ENCODE measurements at places on chromosomes 16 and 17.

DNA sequence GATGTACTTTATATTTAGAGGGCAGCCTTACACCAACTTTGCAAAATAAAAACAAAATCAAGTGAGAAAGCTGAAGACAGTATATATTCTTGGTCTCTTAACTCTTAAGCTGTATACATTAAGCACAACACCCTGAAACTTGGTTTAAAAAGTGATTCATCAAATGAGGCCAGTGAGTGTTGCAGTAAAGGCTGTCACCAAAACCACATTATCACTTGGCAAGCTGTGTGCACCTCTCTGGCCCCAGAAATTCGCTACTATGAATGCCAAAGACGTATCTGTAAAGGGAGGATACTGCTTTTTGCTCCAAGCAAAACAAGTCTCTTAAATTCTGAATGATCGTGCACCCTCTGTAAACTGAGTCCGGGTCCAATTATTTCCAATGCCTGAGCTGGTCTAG lies 163.9 kb downstream of the ZFHX3 start:
- no peak for DNase-seq

DNA sequence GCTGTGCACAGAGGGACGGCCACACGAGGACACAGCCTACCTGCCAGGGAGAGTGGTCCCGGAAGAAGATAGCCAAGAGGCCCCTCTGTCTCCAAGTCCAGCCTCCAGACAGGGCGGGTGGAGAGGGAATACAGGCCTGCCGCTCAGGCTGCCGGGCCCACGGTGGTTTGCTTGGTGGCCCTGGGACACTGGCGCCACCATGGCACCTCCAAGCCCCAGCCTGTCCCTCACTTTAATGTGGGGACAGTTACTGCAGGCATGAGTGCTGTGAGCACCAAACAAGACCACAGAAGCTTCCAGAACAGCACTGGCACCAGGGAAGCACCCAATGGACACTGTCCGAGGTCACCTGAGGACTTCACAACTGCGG lies 22.0 kb upstream of the CHMP6 start:
- no peak for DNase-seq

DNA sequence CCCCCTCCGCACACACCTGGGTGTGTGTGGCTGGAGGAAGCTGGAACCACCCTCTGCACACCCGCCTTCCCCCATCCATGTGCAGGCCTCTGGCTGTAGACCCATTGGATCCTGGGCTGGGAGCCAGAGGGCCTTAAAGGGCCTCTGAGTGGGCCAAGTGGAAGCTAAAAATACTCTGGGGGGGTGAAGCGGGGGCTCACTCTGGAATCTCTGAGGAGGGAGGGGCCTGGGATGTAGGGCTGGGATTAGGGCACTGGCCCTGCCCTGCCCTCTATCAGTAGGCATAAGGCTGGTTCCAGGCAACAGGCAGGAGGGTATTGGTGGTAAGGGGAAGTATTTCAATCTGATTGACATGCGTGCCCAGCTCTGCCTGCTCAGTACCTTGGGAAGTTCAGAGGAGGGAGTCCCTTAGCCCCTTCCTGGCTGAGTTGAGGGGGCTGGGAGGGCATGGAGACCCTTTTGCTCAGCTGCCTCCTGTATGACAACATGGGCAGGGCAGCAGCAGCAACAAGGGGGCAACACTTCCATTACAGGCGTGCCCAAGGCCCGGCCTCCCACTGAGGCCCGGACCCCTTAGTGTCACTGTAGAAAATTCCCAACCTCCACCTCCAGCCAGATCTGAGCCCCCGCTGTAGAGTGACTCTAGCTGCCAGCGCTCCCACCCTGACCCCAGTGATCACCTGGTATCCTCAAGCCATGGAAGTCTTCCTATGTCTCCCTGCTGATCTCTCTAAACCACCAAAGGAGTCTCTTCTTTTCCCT lies 5.2 kb downstream of the ITGA3 start:
- no peak for DNase-seq

GRCh38 chr17:61425682-61426481 lies 26.2 kb downstream of the TBX2 start:
- DNase-seq = no peak

GRCh38 chr16:27231692-27232060 lies 28.4 kb downstream of the KDM8 start:
- no peak for DNase-seq

DNA sequence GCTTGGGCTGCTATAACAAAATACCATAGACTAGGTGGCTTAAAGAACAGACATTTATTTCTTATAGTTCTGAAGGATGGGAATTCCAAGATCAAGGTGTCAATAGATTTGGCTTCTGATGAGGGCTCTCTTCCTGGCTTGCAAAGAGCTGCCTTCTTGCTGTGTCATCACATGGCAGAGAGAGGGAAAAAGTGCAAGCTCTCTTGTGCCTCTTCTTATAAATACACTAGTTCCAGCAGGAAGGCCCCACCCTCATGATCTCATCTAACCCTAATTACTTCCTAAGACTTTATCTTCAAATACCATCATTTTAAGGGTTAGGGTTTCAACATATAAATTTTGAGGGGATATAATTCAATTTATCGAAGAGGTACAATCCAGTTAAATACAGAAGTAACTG lies 30.6 kb downstream of the ABCA9 start:
- no peak for DNase-seq

DNA sequence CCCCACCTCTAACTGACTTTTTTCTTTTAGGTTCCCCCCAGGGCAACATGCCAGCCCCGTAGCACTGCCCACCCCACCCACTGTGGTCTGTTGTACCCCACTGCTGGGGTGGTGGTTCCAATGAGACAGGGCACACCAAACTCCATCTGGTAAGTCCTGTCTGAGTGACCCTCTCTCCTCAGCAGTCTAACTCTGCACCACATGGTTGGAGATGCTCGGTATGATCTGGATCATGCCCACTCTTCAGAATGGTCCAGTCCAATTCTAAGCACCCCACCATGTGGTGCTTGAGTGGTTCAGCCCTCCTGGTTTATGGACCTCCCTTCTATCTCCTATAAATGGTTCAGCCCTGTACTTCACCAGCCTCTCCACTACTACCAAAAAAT lies 5.9 kb downstream of the KDM6B start:
- no peak for DNase-seq

GRCh38 chr16:10181196-10182162 lies 749 bp downstream of the GRIN2A start:
- DNase-seq = no peak

GRCh38 chr16:1333854-1334700 lies 632 bp downstream of the BAIAP3 start:
- DNase-seq = no peak

DNA sequence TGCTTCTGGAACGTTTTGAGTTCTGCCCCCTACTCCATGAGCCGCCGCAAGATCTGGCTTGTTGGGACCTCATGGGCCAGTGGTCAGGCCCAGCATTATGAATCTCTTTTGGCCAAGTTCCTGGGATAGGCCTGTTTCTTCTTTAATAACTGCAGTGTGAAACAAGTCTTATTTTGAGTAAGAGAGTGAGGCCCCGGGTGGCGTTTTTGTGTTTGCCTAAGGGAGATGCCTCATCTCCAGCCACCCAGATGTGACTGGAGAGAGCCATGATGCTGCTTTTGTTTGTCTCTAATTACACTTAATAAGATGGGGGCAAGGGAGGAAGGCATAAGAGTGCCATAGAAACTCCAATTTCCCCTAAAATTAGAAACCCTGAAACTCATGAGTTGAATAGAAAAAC lies 39.8 kb downstream of the KSR1 start:
- DNase-seq = no peak

DNA sequence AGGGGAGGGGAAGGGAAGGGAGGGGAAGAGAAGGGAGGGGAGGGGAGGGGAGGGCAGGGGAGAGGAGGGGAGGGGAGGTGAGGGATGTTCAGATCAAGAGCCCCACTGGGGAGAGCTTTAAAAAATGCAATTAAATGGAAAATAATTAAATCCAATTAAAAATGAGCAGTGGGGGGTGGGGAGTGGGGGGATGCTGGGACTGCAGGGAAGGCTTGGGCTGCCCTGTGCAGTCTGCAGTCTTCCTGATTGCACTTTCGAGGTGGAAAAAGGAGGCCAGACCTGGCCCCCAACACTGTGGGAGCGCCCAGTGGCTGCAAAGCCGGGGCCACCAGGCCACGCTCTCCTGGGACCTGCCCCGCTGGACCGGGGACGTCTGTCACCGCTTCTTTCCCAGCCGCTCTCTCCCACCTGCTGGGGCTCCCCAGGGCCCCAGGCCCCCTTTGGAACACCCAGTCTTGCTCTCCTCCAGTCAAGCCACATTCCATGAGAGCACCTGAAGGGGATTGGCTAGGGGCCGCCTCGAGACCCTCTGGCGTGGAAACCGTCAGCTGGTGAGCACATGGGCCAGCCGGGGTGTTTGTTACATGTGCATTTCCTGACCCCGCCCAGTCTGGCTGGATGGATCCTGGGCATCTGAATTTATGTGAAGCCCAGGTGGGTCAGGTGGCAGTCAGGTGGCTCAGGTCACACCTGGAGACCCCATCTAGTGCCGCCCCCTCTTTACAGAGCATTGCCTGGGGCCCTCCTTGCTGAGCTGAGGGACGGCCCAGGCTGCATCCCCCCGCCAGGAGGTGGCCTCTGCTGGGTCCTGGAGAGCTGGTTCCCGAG lies 37.6 kb upstream of the CBFA2T3 start:
- DNase-seq = no peak

GRCh38 chr17:45234641-45235415 lies 13.1 kb downstream of the FMNL1 start:
- no peak for DNase-seq

Data from esophagus squamous epithelium (tissue), 5 donors.